ENCODE measurements at places on chromosomes 2 and 18. TPM values are rescaled to one million over a fixed set of nuclear protein-coding genes. Genes with fewer than 3 reads are reported as not detected.

Gene LYPD6
- total RNA-seq, result 8.4 TPM

Gene LBX2
- total RNA-seq, result 0.50 TPM

GRCh38 chr2:231707625-231707926 is 749 bp upstream of the PTMA start:
- peak; percentile 73 for DNase-seq

DNA sequence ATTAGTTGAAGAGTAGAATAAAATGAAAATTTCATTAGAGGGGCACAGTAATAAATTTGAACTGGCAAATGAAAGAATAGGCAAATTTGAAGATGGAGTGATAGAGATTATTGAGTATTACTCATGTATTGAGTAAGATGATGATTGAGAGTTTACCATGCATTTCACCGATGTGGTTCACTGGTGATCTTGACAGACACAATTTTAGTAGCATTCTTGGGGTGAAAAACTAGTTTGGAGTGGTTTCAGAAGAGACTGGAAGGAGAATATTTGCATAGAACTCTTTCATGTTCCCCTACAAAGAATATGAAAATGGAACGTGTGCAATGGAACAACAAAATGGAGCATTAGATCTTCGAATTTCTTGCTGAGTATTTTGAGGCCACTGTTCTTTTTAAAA is 121.4 kb downstream of the ASXL3 start:
- no peak for DNase-seq

DNA sequence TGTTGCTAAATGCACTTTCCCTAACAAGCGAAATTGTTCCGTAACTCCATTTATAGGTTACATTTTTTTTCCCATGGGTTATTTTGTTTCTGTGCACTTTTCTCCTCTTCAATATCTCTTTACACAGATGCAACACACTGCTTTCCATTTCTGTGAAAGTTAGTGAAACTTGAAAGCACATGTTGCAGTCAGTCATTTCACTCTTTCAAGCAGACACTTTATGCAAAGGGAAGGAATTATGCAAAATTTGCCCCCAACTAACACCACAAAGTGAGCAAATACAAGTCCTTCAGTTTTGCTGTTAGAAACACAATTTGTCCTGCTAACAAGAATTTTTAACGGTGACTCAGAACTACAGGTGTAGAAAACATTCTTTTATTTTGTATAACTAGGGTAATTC is 124.8 kb downstream of the PTH2R start:
- DNase-seq, result no peak

GRCh38 chr2:128317181-128317898 is 1.3 kb downstream of the HS6ST1 start:
- DNase-seq, result peak; percentile 40

DNA sequence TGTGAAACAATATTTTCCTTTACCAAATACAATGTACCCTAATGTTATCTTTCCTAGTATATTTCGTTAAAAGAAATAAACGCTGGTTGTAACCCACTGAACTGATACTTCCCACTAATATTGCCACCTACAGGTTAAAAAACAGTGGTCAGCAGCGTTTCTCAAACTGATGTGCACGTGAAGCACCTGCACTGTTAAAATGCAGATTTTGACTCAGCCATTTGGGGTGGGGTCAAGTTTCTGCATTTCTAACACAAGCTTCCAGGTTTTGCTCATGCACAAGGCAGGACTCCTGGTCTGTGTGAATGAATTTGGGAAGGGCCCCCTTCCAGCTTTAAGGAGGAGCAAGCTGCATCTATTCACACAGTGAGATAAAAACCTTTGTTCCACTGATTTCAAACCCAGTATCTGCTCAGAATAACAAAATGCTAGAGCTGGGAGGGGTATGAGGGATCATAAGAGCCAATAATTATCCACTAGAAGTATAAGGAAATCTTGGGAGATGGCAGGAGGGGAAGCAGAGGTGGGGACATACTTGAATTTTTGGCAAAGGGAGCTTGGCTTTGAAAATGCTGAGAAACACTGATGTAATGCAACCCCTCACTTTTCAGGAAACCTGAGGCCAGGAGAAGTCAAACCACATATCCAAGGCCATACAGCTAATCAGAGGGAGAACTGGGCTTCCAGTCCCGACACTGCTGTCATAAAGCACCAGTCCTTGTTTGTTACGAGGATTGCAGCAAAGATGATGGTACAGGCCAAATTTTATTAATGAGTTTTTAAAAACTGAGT is 116.2 kb downstream of the RBMS1 start:
- no peak for DNase-seq

Data from colonic mucosa (tissue), 4 donors.